ENCODE measurements at places on chromosomes 1 and 21. TPM values are rescaled to one million over a fixed set of nuclear protein-coding genes. Genes with fewer than 3 reads are reported as not detected.

DNA sequence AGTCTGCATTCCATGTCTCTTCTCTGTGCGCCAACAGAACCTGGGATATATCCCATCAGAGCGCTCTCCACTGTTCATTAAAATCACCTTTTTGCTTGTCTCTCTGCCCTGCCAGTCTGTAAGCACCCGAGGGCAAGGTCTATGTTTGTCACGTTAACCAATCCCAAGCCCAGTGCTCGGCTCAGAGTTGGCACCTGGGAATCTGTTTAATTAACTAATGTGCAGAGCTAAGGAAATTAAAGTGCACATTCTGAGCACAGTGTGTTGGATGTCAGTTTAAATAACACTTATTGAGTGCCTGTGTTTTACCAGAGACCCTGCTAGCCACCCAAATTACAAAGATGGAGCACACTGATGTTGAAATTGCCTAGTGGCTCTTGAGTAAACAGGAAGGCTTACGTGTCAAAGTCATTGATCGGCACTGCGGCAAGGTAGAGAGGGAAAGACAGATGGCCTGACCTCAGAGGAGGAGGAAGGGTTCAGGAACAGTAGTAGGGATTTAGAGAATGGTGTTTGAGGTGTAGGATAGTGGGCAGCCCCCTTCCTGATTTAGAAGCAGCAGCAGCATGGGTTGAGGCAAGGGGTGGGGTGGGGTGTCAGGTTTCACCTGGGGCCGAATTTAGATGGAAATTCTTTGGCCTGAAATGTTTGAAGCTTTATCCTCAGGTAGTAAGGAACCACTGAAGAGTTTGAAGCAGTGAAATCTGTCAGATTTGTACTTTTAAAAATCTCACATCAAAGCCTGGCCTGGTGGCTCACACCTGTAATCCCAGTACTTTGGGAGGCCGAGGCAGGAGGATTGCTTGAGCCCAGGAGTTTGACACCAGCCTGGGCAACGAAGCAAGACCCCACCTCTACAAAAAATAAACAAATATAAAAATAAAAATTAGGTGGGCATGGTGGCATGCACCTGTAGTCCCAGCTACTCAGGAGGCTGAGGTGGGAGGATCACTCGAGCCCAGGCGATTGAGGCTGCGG, 7.7 kb downstream of the ARMH1 start:
- no peak for DNase-seq
- H3K27me3 ChIP-seq = no peaks in the 10 kb centered on the region
- H3K36me3 ChIP-seq = no peaks in the 10 kb centered on the region
- no peak overlapping the region for H3K27ac ChIP-seq
- peaks cover 6% of the 10 kb centered on the region for H3K4me1 ChIP-seq
- H3K4me3 ChIP-seq = no peak overlapping the region

- no peaks in the 10 kb centered on the region for H3K4me1 ChIP-seq
- no peak for DNase-seq
- H3K27ac ChIP-seq = peak overlapping the region; percentile 20
- H3K27me3 ChIP-seq = no peaks in the 10 kb centered on the region
These were observed 14.0 kb downstream of the OLFML2B start for GRCh38 chr1:162009501-162010174.

- no peaks in the 10 kb centered on the region for H3K36me3 ChIP-seq
- no peak for DNase-seq
- H3K27ac ChIP-seq = no peak overlapping the region
- no peak overlapping the region for H3K4me3 ChIP-seq
These were observed 48.1 kb upstream of the EEIG2 start for GRCh38 chr1:108511764-108512163.

- no peak overlapping the region for H3K27ac ChIP-seq
- no peaks in the 10 kb centered on the region for H3K4me1 ChIP-seq
These were observed 28.0 kb upstream of the H3-3A start for GRCh38 chr1:226034482-226034881.

DNA sequence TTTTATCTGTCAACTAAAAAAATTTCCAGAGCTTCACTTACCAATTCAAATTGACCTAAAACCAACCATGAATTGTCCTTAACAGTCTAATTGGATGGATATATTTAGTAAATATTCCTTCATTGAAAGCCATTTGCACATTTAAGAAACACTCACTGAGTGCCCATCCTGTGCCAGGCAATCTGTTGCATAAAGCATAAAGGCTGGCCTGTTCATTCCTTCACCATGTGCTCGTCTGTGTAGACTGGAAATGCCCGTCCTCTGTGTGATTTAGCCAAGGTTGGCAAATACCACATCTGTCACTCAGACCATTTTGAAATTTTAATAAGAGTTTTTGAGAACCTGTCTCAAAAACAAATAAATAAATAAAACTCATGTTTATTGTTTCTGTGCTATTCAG, 57.1 kb downstream of the ZNF684 start:
- no peak overlapping the region for H3K4me3 ChIP-seq
- no peaks in the 10 kb centered on the region for H3K36me3 ChIP-seq
- H3K4me1 ChIP-seq = no peaks in the 10 kb centered on the region
- DNase-seq = no peak
- H3K27me3 ChIP-seq = no peaks in the 10 kb centered on the region

- no peak overlapping the region for H3K27ac ChIP-seq
- no peaks in the 10 kb centered on the region for H3K27me3 ChIP-seq
These were observed 1.2 kb downstream of the JMJD4 start for GRCh38 chr1:227733751-227734545.

DNA sequence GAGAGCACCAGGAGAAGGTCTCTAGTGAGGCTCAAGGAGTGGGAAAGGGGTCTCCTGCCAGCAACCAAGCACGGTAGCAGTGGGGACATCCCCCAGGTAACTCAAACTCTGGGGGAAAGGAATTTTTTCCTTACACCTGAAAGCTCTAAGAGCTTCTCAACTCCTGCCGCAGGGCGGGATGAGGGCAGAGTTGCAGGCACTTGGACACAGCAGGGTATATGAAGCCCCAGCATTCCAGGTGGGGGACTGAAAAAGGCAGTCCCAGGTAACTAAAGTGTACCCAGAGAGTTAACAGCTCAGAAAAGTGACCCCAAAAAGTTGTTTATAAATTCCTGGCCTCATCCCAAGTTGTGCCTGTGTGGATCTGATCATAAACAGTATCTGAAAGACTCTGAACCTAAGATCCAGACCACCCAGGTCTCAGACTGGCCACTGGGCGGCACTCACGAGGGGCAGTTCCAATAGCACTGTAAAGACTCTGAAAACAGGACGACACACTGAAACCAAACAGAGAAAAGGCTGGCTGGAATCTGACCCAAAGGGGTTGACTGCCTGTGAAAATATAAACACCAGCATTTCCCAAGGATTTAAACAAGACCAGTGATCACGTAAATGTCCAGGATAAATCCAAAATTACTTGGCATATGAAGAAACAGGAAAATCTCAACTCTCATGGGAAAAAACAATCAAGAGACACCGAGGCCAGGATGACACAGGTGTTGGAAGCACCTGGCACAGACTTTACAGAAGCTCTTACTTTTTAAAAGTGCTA, 47.5 kb downstream of the HSF2BP start:
- no peaks in the 10 kb centered on the region for H3K27me3 ChIP-seq
- no peak overlapping the region for H3K4me3 ChIP-seq
- no peak overlapping the region for H3K27ac ChIP-seq
- no peaks in the 10 kb centered on the region for H3K36me3 ChIP-seq

DNA sequence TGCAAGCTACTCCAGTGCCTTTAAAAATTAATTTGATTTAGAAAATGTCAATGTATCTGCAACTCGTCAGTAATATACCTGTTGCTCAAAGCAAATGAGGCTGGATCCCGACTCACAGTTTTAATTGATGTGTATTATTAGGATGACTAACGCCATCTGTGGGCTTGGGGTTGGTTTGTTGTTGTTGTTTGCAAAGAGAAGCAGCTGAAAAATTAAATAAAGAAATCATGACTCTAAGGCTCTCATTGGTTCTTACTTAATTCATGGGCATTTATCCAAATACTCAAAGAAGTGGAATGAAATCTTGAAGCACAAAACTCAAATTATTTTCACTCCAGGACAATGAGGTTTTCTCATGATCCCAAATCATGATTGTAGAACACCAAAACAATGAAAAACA, 46.4 kb downstream of the SEC16B start:
- H3K36me3 ChIP-seq = no peaks in the 10 kb centered on the region
- no peak overlapping the region for H3K4me3 ChIP-seq
- H3K27ac ChIP-seq = no peak overlapping the region
- DNase-seq = no peak
- H3K27me3 ChIP-seq = no peaks in the 10 kb centered on the region

- H3K4me3 ChIP-seq = no peak overlapping the region
- DNase-seq = no peak
- no peaks in the 10 kb centered on the region for H3K27me3 ChIP-seq
- H3K36me3 ChIP-seq = no peaks in the 10 kb centered on the region
These were observed 91.3 kb downstream of the RWDD3 start for GRCh38 chr1:95325349-95325748.

GRCh38 chr1:38958967-38959366, 17.3 kb upstream of the RHBDL2 start:
- H3K36me3 ChIP-seq = no peaks in the 10 kb centered on the region
- DNase-seq = no peak
- H3K4me1 ChIP-seq = no peaks in the 10 kb centered on the region
- no peaks in the 10 kb centered on the region for H3K27me3 ChIP-seq

- no peaks in the 10 kb centered on the region for H3K4me1 ChIP-seq
- DNase-seq = no peak
- H3K27me3 ChIP-seq = no peaks in the 10 kb centered on the region
- no peak overlapping the region for H3K4me3 ChIP-seq
- H3K36me3 ChIP-seq = no peaks in the 10 kb centered on the region
- no peak overlapping the region for H3K27ac ChIP-seq
These were observed 29.6 kb upstream of the KAZN start for GRCh38 chr1:14568716-14569355.

DNA sequence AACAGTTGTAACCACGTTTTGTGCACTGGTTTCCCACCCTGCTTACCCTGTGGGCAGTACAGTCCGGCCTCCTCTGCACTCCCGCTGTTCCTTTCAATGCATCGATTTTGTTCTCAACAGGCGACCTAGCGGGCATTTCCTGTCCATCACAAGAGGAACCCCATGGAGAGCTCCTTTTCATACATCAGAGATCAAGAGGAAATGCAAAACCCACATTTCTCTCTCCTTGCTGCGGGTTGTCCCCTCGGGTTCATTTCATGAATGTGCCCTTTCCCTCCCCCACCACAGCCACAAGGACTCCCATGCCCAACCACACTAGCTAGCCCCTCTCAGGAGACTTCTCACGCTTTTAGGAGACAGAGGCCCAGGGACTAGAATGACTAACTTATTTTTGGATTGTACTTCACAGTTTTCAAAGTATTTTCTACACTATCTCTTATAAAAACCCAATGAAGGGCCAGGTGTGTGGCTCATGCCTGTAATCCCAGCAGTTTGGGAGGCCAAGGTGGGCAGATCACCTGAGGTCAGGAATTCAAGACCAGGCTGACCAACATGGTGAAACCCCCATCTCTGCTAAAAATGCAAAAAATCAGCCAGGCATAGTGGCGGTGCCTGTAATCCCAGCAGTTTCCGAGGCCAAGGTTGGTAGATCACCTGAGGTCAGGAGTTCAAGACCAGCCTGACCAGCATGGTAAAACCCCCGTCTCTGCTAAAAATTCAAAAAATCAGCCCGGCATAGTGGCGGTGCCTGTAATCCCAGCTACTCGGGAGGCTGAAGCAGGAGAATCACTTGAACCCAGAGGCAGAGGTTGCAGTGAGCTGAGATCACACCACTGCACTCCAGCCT, 18.4 kb downstream of the ATP1A4 start:
- H3K27me3 ChIP-seq = peaks cover 2% of the 10 kb centered on the region
- H3K4me3 ChIP-seq = no peak overlapping the region
- H3K36me3 ChIP-seq = no peaks in the 10 kb centered on the region
- no peak overlapping the region for H3K27ac ChIP-seq

SPRR2G gene
- total RNA-seq = 0.19 TPM

ADGRL2 gene
- total RNA-seq = 12.1 TPM

SH2D5 gene
- 0.14 TPM for total RNA-seq

FAM3B gene
- 13.2 TPM for total RNA-seq
